Stimulated activated CD4-positive, alpha-beta T cell treated with anti-CD3 and anti-CD28 coated beads, Interleukin-2, amount 100 ng/mL, for 48 hours (primary cell): ENCODE measurements at places on chromosomes 7 and 10.

DNA sequence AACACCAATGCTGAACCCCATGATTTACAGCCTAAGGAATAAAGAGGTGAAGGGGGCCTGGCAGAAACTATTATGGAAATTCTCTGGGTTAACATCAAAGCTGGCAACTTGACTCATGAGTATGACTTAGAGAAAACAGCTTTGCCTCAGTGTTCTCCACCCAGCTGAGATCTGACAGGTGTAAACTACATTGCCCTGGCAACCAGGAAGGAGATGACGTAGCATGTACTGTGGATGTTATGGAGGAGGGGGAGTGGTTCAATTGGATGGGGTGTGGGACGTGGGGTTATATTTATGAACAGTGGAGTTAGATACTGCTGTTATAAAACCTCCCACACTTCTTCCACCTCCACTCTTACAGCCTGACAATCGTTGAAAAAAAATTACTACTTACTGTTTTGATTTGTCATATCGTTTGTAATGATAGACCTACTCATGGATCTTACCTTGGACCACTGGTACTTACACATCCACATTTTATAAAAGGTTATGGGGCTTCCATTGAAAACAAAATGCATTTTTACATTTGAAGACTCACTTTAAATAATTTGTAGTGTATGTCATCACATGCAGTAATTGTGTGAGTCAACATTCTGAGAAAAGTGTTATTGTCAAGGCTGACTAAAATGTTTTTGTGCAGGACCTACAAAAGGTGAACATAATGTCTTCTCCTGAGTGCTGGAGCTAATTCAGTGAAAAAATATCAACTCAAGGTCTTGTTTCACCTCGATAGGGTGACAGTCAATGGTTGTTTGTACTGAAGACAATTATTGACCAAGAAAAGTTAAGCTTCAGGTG, 6.4 kb downstream of the OR2F1 start:
- no peak for DNase-seq

DNA sequence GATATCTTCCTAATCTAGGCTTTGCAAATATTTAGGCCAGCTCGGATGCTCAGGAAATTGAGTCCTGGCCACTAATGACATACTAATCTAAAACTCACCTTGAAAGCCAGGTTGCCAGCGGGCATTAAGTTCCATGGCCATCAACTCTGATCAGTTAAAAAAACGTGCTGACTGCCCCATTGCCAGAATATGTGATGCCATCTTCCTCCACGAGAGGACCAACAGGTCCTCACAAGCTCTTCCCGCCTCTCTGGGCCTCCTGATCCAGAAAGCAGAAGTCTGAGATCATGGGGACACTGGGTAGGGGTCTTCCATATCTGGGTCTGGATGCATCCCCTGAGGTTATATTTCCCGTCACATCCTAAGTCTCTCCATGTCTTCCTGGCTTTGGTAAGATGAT, 311.3 kb downstream of the TCERG1L start:
- no peak for DNase-seq

GRCh38 chr7:156073366-156074052, 261.2 kb upstream of the SHH start:
- DNase-seq = no peak

- no peak for DNase-seq
These were observed 2.6 kb upstream of the PPIF start for GRCh38 chr10:79344502-79345195.

- DNase-seq = no peak
These were observed 295.2 kb downstream of the CXCL12 start for GRCh38 chr10:44089671-44090070.

DNA sequence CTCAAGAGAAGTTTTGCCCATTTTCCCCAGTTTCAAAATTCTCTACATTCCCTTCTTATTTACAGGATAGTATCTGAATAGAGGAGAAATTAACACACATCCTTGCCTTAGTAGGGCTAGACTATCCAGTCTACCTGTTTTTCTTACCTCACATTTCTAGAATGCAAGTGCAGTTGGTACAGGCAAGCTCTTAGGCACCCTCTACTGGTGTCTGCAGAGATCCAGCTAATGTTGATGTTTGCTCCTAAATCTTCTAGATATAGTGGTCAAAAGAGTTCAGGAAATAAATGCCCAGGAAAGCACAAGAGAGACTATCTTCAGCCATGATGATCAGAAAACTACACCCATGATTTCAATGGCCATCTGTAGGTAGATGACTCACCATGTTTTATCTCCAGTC, 205.3 kb downstream of the HTR7 start:
- no peak for DNase-seq

DNA sequence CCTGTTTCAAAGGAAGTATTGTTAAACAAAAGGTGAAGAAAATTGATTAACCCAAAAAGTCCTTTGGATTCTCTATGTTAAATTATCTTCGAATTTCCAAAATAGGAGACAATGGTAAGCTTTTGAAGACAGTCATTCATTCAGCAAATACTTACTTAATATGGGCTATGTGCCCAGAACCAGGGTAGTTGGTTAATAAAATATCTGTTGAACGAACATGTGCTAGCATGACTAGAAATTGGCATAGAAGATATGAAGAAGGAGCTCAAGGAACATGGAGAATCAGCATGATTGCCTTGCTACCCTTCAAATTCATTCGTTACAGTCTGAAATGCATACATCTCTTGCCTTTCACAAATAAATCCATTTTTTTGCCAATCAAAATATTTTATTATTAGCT, 123.1 kb upstream of the RHEB start:
- DNase-seq = no peak

DNA sequence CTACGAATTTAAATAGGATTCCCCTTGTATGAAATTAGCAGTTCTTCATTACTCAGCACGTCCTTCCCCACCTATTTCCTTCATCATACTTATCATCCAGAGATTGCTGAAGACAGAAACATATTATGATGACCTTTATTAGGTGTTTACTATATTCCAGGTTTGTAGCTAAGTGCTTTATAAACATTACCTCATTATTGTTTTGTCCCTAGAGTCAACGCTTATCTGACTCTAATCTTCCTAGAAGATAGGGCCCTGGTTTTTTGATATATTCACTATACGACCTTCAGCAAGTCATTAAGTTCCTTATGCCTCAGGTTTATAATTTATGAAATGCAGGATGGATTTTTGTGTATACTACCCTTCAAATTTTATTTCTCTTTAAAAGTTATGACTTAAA, 36.8 kb upstream of the NRP1 start:
- DNase-seq = no peak

- no peak for DNase-seq
These were observed 90.4 kb downstream of the ETV1 start for GRCh38 chr7:13898957-13899670.

DNA sequence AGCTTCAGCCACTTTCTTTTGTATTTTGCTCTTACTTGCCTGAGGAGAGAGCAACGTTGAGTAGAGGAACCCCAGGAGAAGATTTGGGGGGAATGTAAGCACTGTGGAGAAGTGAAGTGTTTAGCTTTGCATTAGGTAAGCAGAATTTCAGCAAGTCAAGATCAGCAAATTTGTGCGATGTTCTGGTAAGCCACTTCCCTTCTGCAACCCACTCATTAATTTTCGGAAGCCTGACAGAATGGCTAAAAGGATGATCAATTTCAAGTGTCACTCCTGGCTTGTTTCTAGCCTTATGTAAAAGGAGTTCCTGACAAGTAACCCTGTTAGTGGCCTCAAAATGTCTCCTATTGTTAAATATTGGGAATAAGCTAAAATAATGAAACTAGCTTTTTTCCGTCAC, 48.5 kb upstream of the NXPH1 start:
- DNase-seq = no peak

- DNase-seq = no peak
These were observed 253.5 kb upstream of the TEX47 start for GRCh38 chr7:89049043-89049442.

DNA sequence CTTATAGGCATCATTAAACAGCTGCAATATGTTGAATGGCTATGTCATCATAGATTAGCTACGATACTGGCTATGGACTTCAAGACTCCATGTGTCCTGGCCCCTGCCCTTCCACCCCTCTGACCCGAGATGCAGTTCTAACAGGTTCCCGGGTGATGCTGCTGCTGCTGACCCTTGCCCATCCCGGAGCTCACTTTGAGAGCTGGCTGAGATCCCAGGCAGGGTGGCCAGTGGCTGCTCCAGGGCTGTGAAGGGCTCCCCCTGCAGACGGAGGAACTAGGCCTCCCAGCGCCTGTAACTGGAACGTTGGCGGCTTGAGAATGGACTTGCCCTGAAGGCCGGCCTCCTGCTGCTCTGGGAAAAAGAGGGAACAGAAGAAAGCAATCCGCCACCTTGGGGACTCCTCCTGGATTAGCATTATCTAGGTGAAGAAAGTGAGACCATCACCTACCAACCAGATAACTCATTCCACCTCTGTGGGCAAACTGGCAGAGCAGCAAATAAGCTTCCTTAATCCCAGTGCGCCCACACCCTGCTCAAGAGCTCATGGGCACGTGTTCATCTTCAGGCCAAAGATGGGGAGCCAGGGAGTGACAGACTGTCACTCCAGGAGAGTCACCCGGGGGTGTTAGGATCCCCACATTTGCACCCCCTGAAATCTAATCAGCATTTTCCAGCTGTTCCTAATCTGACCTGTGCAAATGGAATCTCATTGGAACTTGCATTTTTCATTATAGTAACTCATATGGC, 56.8 kb downstream of the PARP12 start:
- no peak for DNase-seq

DNA sequence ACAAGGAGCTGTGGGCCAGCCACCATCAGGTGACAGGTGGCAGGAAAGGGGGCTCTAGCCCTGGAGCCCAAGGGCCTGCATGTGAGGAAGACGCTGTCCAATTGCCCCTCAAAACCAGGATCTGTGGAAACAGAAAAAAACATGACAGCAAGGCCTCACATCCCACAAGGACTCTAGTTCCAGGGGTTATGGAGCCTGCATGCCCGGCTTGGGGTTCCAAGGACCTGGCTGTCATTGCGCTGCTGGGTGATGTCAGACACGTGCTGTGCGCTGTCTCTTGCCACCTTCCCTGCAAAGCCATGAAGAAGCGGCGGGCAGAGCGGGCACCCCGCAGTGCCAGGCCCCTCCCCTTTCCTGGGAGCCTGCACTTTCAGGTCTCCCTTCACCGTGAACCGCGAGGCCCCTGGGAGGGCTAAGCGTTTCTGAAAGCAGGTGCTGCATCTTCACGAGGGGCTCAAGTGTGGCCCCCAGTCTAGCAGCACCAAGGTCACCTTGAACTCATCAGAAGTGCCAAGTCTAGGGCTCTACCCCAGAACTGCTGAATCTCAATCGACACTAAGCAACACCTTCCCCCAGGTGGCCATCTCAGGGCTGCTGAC, 15.1 kb upstream of the CRYGN start:
- DNase-seq = no peak

DNA sequence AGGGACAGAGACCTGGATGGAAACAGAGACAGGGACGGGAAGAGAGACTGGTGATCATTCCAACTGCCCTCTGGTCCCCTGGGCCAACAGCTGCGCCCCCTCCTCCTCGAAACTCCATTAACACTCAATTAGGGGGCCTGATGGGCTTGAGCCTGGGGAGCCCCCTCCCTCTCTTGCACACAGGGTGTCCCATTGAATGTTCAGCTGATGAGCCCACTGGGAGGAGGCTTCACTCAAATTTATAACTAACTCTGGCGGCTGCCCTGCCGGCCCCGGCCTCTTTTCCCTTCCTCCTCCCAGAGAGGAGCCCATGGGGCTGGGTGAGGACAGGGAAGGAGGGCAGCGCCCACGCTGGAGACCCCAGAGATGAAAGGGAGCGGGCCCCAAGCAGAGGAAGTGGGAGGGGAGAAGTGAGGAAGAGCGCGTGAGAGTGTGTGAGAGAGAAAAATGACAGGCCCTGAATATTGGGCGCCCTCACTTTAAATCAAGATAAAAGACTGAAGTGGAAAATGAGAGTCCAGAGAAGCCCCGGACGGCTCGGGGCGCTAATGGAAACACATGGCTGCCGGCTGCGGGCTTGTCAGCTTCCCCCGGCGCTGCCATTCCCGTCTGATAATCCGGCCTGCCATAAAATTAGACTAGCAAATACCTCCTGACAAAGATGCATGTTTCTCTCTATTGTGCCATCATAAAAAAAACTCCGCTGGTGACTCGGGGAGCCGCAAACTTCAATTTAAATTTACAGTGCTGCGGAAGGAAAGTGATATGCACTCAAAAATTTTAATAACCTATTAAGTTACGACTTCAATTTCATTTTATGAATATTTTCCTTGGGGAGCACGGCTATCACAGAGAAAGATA, 58.0 kb upstream of the PAX2 start:
- DNase-seq = no peak

DNA sequence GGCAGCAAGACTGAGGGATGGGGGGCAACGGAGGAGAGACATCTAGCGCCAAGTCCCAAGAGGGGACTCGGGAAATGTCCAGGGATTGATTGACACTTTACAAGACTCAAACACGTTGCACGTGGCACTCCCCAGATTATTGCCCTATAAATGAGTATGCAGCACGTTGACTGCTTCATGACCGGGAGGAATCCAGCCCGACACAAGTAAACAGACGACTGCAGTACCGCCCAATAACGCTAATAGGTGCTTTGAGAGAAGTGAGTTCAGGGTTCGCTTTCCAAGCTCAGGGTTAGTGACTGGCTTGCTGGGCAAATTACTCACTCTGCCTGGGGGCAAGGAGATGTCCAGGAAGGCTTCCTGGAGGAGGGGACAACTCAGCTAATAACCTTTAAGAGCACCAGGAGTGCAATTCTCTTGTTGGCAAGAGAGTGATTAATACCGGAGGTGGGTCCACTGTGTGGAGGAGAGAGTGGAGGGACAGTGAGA, 73.3 kb upstream of the MYL10 start:
- no peak for DNase-seq

- no peak for DNase-seq
These were observed 1.7 kb downstream of the ABCC2 start for GRCh38 chr10:99784016-99784726.

DNA sequence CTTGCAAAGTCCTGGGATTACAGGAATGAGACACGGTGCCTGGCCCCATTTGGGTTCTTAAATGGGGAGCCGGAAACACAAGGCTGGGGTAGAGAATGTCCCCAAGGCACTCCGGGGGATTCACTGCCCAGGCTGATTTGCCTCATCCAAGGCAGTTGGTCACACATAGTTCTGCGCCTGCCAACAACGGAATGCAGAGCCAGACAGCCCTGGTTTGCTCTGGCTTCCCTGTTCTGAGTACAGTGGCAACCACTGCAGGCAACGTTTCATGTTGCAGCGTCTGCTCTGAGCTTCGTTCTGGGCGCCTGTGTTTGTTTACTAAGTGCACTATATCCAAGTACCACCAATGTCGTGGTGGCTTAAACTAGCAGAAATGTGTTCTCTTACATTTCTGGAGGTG, 61.7 kb upstream of the C1QL3 start:
- DNase-seq = no peak

GRCh38 chr7:36279926-36280315, 109.7 kb upstream of the ANLN start:
- no peak for DNase-seq

DNA sequence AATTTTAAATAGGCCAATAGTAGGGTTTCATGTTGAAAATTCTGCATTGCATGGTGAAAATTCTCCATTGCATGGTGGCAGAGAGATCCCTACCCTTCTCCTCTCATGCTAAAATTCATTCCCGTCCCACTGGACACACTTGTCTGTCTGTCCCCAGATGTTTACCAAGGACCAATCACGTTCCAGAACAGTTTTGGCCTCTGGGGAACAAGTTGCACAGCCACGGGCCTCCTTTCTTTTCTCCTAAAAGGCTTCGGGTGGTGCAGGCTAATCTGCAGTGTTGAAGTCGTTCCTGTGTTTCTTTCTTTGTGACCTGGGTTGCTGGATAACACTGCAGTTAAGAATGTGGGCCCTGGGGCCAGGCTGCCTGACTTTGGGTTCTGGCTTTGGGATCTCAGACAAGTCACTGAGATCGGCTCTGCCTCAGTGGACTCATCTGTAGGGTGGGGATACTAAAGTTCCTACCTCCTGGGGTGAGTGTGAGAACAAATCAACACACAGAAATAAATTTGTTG, 113.1 kb upstream of the FAM204A start:
- no peak for DNase-seq
